ENCODE measurements at places on chromosomes 16 and 17. TPM values are rescaled to one million over a fixed set of nuclear protein-coding genes. Genes with fewer than 3 reads are reported as not detected.
A peak's percentile ranks its signal among the peaks of the same experiment; 100 is the strongest.

Gene GPRC5B
- total RNA-seq = 0.63 TPM

Gene HBA1
- not detected for total RNA-seq

Gene HGS
- total RNA-seq = 161 TPM

Gene MYO19
- 34.4 TPM for total RNA-seq

Gene RPL38
- total RNA-seq = 176 TPM

DNA sequence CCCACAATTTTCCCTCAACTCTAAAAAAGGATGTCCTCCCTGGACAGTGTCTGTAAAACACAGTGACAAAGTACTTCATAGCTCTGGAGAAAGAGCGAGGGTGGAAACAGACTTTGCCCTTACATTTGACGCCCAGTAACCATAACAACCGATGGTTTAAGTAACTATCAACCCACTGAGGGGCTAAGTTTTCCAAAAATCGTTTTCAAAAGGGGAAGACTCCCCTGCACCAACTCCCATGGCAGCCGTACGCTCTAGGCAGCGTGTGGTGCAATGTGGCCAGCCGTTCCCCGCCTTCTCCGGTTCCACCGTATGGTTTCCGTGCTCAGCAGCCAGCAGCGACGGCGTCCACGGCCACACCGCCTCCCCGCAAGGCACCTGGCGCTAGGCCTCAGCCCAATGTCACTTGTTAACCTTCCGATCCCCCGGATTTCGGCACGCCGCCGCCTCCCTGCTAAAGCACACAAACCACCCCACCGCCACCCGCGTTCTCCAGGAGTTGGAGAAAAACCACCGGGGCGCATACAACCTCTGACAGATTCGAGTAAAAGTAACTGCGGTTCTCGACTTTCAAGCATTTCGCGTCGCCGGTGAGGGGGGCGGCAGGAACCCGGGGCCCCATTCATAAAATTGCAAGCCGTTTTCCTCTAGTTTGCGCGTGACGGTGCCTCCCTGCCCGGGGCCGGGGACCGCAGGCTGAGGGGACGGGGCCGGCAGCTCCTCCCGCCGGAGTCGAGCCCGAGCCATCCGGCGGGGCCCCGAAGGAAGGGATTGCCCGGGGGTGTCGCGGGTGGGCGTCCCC is 661 bp downstream of the TEX2 start:
- DNase-seq = peak; percentile 66

GRCh38 chr17:6365200-6365943 is 69.5 kb downstream of the AIPL1 start:
- peak; percentile 35 for DNase-seq

DNA sequence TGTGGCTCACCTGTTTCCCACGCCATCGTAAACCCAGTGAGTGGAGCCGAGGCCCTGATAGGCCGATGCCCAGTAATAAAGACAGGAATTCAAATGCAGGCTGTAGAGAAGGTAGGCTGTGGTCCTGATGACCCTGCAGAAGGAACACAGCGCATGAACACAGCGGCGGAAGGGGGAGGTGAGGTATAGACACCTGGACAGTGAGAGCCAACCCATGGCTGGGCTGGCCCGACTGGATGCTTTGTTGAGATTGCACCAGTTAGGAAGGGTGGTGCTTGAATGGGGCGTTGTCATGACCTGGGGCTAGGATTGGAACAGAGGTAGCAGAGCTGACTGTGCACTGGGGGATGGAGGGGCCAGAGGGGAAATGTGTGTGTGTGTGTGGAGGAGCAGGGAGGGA is 59.2 kb downstream of the CNGB1 start:
- DNase-seq = no peak

GRCh38 chr16:2963723-2964474 is at the start of gene KREMEN2:
Gene KREMEN2, plus strand, starts transcription at chr16:2964275. Its CDS starts 246 bp downstream, at chr16:2964521.
- DNase-seq = peak; percentile 46

DNA sequence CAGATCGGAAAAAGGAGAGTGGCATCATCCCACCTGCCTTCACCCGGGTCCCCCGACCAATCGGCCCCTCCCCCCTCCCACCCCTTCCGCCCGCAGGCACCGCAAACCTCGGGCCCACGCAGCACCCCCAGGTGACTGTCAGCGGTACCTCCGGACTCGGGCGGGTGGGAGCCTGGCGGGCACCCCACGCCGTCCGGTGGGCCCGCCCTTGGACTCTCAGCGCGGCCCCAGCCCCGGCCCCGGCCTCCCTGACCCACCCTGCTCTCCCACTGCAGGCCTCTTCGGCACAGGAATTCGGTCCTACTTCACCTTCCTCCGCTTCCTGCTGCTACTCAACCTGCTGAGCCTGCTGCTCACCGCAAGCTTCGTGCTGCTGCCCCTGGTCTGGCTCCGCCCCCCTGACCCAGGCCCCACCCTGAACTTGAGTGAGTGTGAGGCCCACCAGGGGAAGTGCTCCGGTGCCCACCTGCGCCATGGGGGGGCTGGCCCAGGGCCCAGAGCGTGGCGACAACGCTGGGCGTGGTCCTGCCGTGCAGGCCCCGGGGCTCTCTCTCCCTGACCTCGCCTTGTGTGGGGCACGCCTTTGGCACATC is 1.6 kb downstream of the TMC8 start:
- no peak for DNase-seq
